ENCODE measurements at places on chromosomes 4 and X.

DNA sequence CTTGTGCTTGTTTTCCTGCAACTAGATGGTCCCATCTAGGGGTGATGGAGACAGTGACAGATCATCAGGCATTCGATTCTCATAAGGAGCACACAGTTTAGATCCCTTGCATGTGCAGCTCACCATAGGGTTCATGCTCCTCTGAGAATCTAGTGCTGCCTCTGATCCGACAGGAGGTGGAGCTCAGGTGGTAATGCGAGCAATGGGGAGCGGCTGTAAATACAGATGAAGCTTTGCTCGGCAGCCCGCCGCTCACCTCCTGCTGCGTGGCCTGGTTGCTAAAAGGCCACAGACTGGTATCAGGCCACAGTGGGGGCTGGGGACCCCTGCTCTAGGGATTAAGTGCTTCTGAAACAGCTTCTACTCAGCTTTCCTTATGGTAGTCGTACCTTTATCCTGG, 28.5 kb upstream of the CCDC110 start:
- no peak for DNase-seq

GRCh38 chr4:1754336-1754735, 33.0 kb downstream of the TACC3 start:
- no peak for DNase-seq

GRCh38 chr4:183399126-183399522, 45.3 kb upstream of the CDKN2AIP start:
- DNase-seq: no peak

- no peak for DNase-seq
These were observed 677 bp upstream of the CYP4V2 start for GRCh38 chr4:186190581-186191199.

- DNase-seq: no peak
These were observed at the start of gene BEX3 for GRCh38 chrX:103376118-103376978. TSS of gene BEX3 (plus strand) at chrX:103376538. CDS start at chrX:103377522, 984 bp downstream.

GRCh38 chr4:16669036-16669435, 229.4 kb downstream of the LDB2 start:
- DNase-seq: no peak

DNA sequence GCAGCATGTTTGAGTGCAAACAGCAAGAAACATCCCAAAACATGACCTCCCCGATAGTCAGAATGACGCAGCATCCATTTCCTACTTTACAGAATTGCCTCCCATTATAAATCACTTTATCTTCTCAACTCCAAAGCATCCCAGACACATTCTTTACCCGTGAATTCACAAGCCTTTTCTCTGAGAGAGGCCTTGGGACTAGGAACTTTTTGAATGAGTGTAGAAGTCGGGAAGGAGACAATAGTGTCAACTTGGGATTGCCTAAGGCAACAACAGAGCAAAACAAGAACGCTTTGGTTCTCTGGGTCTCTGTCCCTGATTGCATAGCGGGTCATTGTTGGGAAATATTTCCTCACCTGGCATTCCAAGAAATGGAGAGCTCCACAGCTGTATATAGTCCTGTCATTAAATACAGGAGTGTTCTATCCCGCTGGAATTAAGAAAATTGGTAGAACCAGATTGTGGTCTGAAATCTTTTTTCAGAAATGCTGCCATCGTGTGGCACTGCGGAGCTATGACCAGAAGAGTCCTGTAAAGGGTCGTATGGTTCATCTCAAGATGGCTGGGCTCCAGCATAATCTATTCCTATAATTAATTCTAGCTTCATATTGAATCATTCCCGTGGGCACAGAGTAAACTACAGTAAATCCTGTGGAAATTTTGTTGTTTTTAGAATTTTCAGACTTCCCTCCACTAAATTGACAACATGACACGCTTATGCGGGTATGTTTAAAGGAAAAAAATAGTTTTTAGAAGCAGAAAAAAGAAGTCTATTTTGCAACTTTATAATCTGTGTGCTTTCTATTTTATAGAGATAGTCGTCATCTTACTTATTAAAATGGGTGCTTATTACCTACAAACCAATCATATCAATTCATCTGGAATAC, 2.0 kb upstream of the SPP1 start:
- no peak for DNase-seq

- DNase-seq: no peak
These were observed 2.2 kb upstream of the CLDN2 start for GRCh38 chrX:106917830-106918500.

GRCh38 chr4:121977251-121978171, 25.7 kb upstream of the TRPC3 start:
- DNase-seq: no peak

GRCh38 chrX:2502668-2503519, 2.1 kb upstream of the DHRSX start:
- no peak for DNase-seq

- no peak for DNase-seq
These were observed 168.2 kb downstream of the C4orf33 start for GRCh38 chr4:129264008-129264657.

DNA sequence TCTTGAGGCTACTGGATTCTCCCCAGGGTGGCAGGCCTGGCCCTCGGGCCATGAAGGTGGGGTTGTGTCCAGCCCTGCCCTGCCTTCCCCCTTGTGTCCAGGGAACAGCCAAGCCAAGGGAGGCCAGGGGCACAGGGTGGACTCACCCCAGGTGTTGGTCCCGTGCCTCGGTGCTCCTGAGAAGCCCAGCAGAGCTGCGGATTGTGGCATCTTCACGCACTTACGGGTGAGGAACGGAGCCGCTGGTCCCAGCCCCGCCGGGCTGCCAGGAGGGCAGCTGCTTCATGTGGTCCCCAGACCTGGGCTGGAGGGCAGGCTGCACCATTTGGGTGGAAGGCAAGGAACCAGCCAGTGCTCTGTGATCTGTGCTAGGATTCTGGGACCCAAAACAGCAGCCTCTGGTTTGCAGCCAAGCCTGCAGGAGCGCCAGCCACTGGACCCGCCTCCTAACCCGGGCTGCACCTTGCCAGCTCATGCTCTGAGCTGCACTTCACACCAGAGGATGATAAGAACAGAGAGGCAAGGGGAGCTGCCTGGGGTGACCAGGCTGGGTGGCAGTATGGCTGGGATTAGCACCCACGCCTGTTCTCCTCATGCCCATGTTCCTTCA, 36.1 kb upstream of the HMX1 start:
- DNase-seq: no peak

DNA sequence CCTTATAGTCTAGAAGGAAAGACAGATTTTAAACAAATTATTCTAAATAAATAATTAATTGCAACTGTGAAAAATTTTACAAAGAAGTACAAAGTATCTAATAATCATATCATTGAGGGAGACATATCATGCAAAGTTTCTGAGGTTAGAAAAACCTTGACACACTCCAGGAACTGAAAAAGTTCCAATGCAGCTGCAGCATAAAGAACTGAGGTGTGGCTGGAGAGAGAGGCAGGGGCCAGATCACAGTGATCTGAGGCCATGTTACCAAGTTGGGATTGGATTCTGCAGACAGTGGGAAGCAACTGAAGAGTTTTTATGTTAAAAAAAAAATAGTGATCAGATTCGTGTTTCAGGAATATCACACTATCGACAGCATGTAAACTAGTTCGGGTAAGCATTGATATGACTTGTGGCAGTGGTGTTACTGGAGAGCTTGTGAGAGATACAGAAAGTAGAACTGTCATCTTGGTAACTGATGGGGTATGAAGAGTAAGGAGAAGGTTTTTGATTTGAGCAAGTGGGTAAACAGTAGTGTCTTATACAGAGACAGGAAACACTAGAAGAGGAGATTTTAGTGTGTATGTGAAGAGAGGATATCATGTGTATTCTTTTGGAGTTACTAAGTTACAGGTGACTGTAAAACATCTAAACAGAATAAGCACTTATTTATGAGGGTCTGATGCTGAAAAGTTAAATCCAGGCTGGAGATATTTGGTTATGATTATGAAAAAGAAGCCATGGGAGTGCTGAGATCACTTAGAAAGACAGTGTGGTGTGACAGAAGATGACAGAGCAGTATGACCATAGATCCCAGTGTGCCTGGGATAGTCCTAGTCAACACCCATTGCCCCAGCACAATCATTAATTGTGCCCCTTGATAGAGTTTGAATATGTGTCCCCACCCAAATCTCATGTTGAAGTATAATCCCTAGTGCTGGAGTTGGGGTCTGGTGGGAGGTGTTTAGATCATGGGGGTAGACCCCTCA, 15.6 kb upstream of the SPRY1 start:
- no peak for DNase-seq

- DNase-seq: no peak
These were observed 285.7 kb upstream of the TRAM1L1 start for GRCh38 chr4:117370944-117371668.

DNA sequence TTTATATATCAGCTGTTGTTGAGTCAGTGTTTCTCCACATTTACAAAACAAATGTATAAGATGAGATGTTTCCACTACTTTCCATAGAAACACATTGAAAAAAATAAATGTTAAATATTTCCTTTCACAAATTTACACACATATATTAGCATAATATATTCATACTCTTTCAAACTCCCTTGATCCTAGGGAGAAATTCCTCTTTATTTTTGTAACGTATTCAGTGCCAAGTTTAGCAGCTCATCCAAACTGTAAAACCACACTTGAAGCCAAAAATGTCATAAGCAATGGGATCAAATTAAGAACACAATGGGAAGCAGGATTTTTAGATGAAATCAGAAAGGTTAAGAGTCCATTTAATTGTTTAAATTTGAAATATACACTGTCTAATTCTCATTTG, 381.1 kb upstream of the MAD2L1 start:
- no peak for DNase-seq

DNA sequence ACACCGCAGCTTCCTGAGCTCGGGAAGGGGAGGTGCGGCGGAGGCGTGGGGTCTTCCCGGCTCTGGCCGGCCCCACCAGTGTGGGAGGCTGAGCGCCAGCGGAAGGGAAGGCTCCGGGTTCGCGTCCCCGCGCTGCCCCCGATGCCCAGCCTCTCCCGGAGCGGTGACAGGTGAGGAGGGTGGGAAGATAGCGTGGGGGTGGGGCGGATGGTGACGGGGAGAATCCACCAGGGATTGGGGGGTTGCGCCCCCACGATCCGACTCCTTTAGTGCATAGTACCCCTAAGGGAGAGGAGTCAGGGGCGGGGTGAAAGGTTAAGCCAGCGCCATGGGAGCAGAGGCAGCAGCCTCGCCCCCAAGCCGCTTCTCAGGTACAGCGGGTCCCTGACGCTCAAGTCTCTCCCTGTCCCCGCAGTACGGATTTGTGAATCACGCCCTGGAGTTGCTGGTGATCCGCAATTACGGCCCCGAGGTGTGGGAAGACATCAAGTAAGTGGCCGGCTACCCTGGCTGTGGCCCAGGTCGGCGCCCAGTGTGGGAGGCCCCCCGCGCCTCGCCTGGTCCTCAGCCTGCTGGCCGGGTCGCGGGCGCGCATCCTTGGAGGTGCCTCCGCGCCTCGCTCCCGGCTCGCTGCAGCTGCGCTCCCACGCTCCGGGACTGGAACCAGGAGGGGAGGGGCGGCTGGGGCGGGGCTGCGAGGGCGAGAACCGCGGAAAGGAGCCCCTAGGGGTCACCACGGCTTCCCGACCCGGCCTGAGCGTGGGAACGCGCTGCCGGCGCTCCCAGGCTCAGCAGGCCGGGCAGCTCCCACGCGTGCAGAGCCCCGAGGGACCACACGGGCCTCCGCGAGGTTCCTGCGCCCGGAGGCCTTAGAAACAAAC, 791 bp downstream of the GUCY1B1 start:
- peak; percentile 27 for DNase-seq

GRCh38 chr4:111630705-111631104, 514.5 kb upstream of the FAM241A start:
- DNase-seq: no peak

All from thoracic aorta (tissue), 2 donors.